Activated T-cell treated with anti-CD3 and anti-CD28 coated beads for 4 hours (primary cell): ENCODE measurements at places on chromosomes 12 and 14.

DNA sequence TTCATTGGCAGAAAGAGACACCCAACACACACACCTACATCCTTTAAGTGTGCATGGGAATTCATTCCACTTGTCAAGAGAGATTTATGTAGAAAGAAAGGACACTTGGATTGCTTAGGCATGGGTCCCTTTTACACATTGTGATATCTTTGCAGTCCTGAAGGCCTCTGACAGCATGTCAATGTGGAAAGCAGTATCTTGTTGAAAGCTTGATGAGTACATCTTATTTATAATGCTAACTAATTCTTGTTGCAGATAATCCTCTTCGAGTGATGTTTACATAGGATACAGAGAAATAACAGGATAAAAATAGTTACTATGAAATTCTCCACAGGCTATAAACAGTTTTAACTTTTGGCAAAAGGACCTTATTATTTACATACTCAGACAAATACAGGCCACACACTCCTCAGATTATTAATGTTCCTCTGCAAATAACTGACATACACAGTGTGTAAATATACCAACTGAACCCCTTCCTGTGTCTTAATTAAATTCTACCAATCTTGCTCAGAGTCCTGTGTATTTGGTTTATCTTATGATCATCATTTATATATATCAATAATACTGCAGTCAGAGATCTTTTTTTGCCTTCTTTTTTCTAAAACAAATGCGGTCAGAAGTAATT is 111.8 kb upstream of the DIO2 start:
- DNase-seq = no peak

DNA sequence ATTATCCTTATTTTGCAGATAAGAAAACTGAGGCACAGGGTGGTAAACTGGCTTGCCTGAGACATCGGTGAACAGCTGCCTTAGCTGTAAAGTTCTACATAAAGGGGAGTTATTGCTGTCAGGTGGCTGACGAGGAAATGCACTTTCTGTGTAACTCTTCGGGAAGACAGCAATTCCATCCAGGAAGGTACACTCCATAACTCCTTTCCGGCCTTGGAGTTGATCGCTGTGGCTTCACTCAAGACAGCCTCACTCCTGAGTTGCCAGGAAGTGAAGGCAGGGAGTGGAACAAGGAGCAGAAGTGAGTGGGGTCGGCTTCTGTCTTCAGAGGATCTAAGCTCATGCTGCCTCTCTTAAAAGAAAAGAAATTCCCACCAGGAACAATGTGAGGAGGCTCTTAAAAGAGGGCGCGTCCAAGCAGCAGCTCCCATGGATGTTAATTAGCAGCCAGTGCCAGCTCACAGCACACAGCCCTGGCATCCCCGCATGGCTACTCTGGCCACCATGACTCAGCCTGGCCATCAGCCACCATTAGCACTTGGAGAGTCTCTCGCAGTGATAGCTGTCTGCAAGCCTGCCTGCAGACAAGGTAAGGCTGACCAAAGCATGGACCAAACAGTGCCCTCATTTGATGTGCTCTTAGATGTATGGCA is 60.3 kb downstream of the NUAK1 start:
- DNase-seq = no peak

GRCh38 chr14:92653162-92653651 is 95.2 kb downstream of the LGMN start:
- no peak for DNase-seq

- no peak for DNase-seq
These were observed 131.4 kb upstream of the CCDC175 start for GRCh38 chr14:59707778-59708561.

- DNase-seq = no peak
These were observed 319.4 kb upstream of the ATP2B1 start for GRCh38 chr12:90027889-90028634.

DNA sequence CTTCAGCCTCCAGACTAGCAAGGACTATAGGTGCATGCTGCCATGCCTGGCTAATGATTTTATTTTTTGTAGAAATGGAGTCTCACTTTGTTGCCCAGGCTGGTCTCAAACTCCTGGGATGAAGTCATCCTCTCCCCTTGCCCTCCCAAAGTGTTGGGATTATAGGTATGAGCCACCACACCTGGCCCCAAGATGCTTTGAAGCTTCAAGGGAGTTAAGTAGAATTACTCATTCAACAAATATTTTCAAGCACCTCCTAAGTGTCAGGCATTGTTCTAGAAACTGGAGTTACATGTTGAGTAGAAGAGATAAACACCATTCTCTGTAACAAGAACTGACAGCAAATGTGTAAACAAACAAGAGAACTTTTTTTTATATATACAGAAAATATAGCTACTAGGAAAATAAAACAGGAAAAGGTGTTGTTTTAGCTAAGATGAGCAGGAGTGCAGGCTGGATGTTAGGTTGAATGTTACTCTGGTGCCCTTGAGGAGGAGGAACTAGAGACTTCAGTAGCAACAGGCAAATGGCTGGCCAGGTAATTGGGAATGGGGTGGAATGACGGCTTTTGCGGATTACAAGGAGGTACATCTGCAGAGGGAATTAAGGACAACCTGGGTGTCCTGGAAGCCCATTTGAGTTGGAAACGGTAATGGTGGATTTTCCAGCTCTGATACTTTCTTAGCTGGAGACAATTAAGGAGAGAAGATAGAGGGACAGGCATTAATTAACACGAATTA is 32.0 kb upstream of the CFAP54 start:
- no peak for DNase-seq

- no peak for DNase-seq
These were observed 494.7 kb downstream of the NPAS3 start for GRCh38 chr14:33433396-33433795.

- no peak for DNase-seq
These were observed 536.8 kb downstream of the MED13L start for GRCh38 chr12:115740586-115741155.

DNA sequence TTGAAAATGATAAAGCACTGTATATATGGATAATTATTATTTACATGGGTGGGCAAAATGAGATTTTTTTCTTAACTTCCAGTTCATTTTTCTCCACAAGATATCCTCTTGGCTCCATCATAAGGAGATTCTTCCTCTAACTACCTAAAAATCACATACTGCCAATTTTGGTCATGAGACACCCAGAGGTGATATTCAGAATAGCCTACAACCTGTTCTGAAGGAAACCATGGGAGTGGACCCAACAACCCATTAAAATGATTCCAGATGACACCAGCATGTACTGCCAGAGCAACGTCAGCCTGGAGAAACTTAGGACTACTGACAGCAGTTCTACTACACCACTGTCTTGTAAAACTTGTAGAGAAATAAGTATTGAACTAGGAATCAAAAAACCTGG is 136.3 kb upstream of the TMPO start:
- no peak for DNase-seq

DNA sequence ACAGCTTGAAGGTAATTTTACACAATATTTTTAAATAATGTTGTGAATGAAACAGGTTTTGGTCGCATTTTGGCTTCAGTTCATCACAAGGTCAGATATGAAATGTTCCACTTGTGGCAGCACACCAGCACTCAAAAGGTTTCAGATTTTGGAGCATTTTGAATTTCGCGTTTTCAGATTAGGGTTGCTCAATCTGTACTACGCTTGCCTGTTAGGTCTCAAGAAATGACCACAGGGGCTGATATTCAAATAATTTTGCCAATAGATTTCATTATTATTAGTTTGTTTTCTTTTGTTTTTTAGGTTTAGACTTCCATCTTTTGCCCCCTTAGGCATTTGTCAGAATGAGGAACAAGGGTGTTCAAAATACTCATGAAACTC is 29.8 kb downstream of the DICER1 start:
- DNase-seq = no peak

DNA sequence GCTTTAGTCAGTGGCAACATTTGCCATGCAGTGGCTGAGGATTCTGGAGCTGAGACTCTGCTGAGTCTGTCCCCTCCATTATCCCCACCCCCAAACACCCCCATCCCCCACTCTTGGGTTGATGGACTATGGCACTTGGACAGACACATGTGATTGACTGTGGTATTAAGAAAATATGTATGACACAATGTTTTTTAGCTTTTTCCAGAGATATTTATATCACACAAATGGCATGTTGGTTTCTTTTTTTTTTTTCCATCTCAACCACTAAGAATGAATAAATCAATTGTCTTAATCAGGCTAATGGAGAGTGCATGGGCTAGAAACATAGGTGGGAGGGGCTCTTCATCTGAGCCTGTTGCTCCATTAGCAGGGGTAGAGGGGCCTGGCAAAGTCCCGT is 30.7 kb upstream of the MAP1LC3B2 start:
- DNase-seq = no peak

GRCh38 chr14:55052269-55052930 is 953 bp downstream of the MAPK1IP1L start:
- DNase-seq = no peak

GRCh38 chr12:108609537-108610335 is 11.9 kb upstream of the TMEM119 start:
- DNase-seq = no peak

DNA sequence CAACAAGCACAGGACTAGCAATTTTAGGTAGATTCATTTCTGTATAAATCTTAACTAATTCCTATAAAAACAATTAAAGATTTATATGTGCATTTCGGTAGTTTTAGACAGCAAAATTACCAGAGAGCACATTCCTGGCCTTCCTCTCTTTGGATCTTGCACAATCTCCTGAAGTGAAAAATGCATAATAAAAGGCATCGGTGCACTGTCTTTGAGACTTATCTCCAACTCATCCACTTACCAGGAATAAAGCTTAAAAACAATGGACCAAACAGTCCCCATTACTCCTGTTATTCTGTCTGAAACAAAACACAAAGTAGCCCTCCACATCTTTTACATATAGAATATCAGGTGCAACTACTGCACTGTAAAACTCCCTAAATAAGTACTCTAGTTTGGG is 69.3 kb downstream of the HECTD1 start:
- DNase-seq = no peak

- DNase-seq = no peak
These were observed 78.6 kb downstream of the SCARB1 start for GRCh38 chr12:124784871-124785572.

GRCh38 chr14:55336162-55336561 is 64.9 kb downstream of the FBXO34 start:
- DNase-seq = no peak

DNA sequence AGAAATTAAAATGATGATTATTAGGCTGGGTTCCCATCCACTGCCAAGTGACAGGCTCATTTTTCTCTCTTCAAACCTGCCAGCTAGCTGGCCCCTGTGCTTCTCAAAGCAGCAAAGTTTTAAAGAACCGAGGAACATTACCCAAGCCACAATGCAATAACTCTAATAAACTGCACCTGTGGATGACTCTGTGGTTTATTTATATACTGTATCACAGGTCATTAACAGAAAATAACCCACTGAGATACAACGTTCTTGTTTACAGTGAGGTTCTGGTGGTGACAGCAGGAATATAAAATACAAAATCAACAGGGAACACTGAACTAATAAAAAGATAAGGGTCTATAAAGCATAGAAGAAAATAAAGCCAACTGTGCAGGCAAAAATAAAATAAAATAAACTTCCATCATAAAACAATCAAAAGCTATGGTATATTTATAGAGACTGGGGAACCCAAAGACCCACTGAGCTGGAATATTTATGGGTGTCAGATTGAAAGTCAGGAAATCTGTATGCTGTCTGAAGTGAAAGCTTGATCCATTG is 472.9 kb downstream of the NOVA1 start:
- DNase-seq = no peak
